ENCODE measurements at places on chromosomes 12 and 14.
A peak's percentile ranks its signal among the peaks of the same experiment; 100 is the strongest.

- peak; percentile 84 for DNase-seq
Measured at GRCh38 chr12:24948757-24949722, at the start of gene BCAT1. TSS of gene BCAT1 (minus strand) at chr12:24949101. CDS start at chr12:24948932, 169 bp downstream.

DNA sequence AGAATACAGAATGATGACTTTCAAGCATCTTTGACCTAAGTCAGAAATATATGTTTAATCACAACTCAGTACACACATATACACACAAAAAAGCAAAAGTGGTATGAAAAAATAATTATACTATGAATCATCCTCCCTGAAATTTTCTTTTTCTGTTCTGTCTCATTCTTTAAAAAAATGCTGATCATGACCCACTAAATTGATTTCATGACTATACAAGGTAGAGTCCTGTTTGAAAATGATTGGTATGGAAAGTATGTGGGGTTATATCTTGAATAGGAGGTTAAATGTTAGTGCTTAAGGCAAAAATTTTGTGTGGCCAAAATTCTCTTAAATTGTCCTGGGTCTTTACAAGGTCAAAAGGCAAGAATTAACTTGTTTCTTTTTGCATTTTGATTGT lies 80.4 kb downstream of the SUDS3 start:
- no peak for DNase-seq

DNA sequence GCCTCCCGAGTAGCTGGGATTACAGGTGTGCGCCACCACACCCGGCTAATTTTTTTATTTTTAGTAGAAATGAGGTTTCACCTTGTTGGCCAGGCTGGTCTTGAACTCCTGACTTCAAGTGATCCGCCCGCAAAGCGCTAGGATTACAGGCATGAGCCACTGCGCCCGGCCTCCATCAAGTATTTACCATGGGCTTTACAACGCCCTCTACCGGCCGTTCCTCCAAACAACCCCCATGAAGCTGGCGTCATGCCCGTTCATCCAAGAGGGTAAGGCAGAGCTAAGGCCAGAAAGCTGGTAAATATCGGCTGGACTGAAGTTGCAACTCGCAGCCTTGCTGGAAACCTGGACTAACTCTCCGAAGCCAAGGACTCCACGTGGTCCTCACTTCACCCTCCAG lies 41.6 kb downstream of the RNF34 start:
- DNase-seq = no peak

DNA sequence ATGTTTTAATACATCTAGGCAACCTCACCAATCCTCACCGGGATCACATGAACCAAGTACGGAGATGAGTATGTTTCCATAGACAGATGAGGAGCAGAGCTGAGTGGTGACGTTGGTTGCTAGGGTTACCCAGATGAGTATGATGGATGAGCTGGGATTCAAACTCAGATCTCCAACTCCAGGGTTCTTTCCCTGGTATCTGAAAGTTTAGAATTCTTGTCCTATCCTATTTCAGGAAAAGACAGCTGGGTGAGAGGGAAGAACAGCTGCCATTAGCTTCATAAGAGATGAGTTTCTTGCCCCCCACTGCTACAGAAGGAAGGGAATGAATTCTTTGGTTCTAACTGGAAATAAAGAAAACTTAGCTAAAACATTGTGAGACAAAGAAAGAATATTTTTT lies 728.9 kb upstream of the TBX3 start:
- DNase-seq = no peak

- DNase-seq = no peak
Measured at GRCh38 chr14:100895411-100895810, 8.1 kb downstream of the RTL1 start.

- DNase-seq = peak; percentile 24
Measured at GRCh38 chr12:46661110-46661845, 164.5 kb downstream of the SLC38A4 start.

- DNase-seq = no peak
Measured at GRCh38 chr12:39420043-39420442, 22.9 kb downstream of the KIF21A start.

- no peak for DNase-seq
Measured at GRCh38 chr12:124370851-124371250, 76.0 kb downstream of the RFLNA start.

Data from heart left ventricle (tissue), 16 donors.